T-helper 2 cell treated with Interferon-gamma antibody and Interleukin-4, amounts not matched to agents 5 μg/mL and 100 μg/mL, for 36 hours (primary cell): ENCODE measurements at places on chromosomes 11 and 22.

DNA sequence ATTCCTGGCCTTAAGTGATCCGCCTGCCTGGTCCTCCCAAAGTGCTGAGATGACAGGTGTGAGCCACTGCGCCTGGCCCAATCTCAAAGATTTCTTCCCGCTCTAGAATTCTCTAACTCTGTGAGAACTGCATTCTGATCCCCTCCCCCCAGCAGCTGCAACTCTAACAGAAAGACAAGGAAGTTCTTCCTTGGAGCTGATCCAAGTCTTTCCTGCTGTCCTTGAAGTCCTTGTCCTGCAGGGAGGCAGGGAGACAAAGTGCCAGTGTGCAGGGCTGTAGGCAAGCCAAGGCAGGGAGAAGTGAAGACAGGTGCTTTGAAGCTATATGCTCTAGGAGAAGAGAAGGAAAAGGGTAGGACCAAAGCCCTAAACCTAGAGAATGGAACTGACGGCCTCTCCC is 9.5 kb upstream of the GGA1 start:
- DNase-seq: no peak

DNA sequence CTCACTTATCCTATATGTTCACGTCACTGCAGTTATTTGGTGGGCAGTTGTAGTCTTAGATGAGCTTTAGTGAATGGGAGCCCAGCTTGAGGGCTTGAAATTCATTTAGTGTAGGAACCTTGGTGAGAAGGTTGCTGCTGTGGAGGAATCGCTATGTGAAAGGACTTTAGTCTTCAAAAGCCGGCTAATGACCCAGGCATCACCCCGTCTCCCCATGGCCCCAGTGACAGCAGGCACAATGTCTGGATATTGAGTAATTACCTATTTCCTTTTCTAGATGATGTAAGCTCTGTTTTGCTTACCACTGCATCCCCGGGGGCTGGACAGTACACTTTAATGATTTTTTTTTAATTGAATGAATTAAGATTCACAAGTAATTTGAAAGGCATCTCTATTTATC is 283.2 kb downstream of the ST3GAL4 start:
- no peak for DNase-seq

DNA sequence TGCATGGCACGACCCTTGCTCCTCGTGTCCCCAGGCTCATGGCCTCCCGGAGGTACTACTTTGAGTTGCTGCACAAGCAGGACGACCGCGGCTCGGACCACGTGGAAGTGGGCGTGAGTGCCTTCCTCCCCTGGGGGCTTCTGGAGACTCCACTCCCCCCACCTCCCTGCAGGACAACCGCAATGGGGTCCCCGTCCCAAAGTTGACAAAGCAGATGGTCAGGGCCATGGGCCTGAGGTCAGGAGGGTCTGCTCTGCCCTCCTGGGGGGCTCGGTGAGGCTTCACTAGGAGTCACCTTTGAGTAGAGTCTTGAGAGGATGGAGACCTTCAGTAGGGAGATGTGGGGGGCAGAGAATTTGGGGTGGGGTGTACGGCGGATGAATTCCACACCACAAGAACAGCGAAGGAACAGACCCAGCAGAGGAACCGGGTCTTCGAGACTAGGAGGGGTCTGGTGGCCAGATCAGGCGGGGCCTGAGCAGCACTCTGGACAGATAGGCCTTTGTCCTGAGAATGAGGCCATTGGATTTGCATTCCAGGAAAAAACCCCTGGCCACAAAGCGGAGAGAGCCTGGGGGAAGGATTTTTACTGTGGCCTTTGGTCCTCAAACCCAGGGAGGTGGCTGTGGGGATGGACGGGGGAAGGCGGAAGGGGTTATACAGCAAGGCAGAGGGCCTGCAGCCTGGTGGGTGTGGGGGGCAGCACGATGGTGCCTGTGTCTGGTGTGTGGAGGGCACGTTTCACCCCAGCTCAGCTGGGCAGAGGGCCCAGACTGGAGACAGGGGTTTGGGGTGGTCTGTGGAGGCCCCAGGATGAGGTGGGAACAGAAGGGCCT is 4.6 kb downstream of the B4GALNT4 start:
- DNase-seq: no peak

GRCh38 chr22:36055376-36056295 is 27.0 kb upstream of the RBFOX2 start:
- DNase-seq: no peak

- DNase-seq: no peak
Measured at GRCh38 chr22:35380013-35380412, 883 bp upstream of the HMOX1 start.

DNA sequence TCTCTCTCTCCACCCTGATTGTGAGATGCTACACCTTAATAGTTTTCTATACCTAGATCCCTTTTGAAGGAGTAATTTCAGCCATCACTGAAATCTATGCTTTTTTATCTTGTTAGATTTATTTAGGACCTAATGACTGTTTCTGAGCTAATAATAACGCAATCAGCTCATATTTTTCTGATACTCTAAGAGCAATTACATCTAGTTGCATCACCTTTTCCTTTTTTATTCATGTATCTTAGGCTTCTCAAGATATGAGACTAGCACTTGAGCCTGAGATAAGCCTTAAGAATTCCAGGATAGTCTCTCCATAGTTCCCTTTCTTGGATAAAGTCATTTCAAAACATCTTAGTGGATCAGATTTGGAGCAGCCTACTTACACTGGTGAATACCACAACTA is 25.1 kb upstream of the CAVIN3 start:
- DNase-seq: no peak

GRCh38 chr11:133176748-133177147 is 355.6 kb downstream of the OPCML start:
- DNase-seq: no peak

- peak; percentile 4 for DNase-seq
Measured at GRCh38 chr11:60206616-60207015, 23.7 kb upstream of the MS4A6A start.

DNA sequence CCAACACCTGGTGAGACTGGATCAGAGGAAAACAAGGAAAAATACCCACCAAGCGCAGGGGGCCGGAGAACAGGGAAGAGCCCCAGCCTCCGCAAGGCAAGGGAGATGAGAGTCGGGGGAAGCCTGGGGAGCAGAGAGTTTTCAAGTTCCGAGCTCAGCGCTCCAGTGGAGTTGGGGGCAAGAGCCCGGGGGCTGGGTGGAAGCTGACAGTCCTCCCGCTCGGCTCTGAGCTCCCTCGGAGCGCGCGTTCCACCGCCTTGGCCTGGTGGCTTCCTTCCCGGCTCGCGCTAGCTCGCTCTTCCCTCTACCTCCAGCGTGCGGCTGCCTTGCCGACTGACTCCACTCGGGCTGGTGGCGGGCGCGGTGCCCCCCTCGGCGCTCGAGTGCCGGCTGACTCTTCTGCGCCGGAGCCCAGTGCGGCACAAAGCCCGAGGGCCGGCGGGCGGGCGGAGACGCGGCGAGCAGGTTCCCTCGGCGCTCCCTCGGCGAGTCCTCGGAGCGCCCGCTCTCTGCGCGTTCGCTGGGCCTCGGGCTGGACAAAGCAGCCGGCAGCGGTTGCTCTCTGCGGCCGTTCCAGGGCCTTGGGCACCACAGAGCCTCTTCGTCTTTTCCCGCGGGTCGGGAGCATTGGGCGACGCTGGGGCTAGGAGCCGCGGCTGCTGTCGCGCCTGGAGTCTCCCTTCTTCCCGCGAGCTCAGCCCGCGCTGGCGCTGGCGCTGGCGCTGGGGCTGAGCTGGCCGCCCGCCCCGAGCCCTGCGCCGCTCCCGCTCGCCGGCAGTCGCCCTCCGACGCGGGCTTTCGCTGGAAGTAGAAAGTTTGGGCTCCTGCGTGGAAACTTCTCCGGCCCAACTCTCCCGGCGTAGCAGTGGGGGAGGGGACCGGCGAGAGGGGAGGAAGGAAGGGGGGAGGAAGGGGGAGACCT is 1.0 kb downstream of the PAX6 start:
- DNase-seq: no peak

- no peak for DNase-seq
Measured at GRCh38 chr22:32499666-32500065, 25.1 kb downstream of the FBXO7 start.

GRCh38 chr11:15471895-15472799 is 357.4 kb downstream of the INSC start:
- no peak for DNase-seq

DNA sequence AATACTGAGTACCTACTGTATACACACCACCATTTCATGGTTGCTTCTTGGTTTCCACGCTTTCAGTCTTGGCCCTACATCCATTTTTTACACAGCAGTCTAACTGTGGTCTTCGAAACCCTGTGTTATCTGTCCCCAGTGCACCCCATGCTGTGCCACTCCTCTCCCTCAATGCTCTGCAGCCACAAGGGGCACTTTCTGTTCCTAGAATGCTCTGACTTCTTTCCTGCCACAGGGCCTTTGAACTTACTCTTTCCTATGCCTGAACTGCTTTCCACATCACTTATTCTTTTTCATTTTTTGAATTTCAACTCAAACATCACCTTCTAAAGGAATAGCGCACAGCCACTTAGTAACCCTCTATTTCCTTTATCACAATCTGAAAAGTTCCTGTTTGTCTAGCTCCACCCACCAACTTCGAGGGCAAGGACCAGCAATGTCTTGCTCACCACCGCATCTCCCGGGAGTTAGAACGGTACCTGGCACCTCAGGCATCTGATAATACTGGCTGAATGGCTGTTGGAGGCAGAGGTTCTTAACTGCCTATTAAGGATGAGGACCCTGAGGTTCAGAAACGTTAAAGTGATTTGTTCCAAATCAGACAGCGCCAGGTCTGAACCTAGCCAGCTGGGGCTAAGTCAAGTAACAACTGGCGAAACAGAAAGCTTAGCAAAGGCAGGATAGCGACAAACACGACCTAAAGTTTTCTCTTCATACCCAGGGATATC is 568 bp downstream of the ALG8 start:
- peak; percentile 27 for DNase-seq

- DNase-seq: no peak
Measured at GRCh38 chr11:121946514-121946913, 169.5 kb downstream of the BLID start.

- no peak for DNase-seq
Measured at GRCh38 chr11:109957000-109957399, 136.2 kb upstream of the ZC3H12C start.

- no peak for DNase-seq
Measured at GRCh38 chr11:108009497-108010370, 1.0 kb downstream of the CUL5 start.

DNA sequence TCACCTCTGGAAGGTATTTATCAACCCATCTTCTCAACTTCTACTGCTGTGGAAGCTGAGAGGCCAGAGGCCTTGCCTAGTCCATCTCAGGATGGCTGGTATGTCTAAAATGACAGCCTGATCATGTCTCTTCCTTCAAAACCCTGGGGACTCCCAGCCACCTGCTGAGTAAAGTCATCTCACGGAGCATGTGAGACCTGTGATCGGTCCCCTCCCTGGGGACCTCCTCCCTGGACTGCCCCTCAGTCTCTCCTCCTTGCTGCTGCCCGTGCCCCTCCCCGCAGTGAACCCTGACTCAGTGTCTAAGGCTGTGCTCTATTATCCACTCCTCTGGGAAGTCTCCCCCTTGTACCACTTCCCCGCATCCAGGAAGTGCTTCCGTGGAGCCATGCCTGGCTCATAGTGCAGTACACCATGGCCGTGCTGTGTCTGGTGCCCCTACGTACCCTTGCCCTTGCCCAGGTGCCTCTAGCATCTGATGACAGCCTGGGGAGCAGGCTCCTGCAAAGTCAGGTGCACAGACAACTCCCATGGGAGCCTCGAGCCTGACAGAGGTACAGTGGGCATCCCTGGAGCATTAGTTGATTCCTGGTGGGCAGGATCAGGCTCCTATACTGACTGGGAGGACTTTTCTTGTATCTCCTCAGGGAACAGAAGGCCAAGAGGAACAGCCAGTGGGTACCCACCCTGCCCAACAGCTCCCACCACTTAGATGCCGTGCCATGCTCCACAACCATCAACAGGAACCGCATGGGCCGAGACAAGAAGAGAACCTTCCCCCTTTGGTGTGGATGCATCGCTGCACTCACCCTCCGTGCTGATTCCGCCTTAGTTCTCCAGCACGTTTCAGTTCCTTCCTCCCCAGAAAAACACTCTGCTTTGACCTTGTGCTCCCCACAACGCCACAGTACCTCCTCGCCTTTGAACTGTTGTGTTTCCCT is 13.8 kb downstream of the SMARCB1 start:
- DNase-seq: no peak

DNA sequence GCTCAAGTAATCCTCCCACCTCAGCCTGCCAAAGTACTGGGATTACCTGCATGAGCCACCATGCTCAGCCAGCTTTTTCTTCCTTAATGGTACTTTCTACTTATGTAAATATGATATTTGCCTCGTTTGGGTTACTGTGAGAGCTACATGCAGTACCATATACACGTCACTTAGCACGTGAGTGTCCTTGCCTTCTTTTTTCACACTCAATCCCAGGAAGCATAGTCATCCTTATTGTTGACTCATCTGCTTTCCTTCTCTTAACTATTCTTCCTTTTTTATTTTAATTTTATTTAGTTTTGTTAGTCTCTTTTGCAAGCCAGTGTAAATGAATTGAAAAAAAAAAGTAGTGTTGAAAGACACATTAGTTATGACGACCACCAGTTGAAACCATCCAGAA is 205.9 kb downstream of the HIPK3 start:
- DNase-seq: no peak

DNA sequence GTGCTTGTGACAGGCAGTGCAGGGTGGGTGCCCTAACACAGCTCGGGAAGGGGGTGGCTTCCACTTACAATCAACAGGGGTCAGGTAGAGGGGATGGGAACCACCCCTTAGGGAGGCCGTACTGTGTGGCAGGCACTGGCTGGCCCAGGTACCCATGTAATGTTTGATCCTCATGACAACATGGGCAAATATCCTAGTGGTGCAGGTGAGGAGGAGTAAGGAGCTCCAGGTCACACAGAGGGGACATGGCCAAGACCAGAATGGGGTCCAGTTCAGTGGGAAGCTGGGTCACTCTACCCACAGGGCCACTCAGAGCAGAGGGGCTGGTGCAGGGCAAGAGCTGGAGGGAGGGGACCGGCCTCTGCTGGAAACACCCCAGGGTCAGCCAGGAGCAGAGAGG is 3.1 kb downstream of the APOL4 start:
- no peak for DNase-seq

GRCh38 chr22:19896665-19897355 is 42.1 kb upstream of the GNB1L start:
- no peak for DNase-seq

DNA sequence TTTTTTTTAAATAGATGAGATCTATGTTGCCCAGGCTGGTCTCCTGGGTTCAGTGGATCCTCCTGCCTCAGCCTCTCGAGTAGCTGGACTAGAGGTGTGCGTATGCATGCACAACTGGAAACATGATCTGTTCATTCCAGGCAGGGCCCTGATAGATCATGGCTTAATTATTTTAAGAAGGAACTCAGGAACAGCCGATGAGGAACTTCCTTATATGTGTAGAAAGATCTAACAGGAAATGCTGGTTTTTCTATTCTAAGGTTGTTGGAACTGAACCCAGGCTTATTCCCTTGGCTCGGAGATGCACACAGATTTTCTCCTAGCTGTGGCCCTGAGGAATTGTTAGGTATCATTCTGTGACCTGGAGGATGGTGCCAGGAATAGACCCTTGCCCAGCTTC is 32.4 kb downstream of the SPECC1L start:
- DNase-seq: no peak

DNA sequence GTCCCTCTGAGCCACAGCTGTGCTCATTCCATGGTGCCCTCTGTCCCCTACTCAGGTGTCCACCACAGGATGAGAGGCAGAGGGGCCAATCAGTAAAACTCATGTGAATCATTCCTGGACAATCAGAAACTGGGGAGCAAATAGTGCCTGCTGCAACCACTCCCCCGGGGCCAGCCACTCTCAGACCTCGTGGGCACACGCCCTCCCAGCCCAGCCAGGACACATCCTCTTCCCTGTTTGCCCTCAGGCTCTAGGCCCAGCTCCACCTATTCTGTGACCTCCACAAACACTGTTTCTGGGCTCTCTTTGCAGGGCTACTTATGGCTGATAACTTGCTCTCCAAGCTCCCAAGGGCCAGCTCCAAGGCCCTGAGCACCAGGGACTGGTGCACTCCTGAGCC is 14.0 kb upstream of the KCTD14 start:
- DNase-seq: no peak
